NCI-H1417 treated with DMSO at 0.1 percent for 48 hours (cell line): ENCODE measurements at places on chromosomes 3 and 15.

- DNase-seq = no peak
These were observed 132.1 kb downstream of the FEZF2 start for GRCh38 chr3:62241279-62241678.

GRCh38 chr15:89003865-89004725, 84.2 kb upstream of the ABHD2 start:
- no peak for DNase-seq

DNA sequence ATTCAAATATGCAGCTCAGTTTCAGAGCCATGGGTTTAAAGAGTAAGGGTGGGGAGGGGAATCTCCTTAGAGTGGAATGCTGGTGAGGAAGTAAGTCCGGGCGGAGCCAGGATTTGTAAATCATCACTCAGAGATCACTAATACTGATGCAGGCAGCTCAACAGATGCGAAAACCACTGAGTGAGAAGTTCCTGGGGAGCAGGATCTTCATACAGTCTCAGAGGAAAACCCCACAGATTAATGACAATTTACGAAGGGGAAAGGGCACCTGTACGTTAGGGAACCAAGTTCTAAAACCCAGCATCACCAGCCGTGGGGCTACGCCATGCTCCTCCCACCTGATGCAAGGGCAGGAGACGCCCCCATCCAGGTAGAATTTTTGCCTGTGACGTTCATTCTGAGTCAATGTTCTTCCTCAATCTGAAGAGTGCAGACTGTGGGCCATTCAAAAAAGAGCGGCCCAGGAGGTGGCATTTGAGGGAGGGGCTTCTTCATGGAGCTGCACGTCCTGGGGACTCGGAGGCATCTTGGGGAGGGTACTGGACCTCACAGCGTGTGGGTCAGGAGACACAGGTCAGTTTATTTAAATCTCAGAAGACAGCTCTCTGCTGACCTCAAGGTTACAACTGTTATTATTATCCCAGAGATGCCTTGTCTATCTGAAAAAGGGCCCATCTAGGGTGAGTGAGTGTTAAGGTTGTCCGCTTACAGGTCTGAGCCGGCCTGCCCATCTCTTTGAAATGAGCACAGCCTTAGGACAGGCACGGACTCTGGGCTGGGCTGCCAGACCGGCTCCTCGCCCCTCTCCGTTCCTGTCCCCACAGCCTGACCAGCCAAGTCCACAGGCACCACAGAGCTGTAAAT, 228.0 kb downstream of the XXYLT1 start:
- DNase-seq = no peak

DNA sequence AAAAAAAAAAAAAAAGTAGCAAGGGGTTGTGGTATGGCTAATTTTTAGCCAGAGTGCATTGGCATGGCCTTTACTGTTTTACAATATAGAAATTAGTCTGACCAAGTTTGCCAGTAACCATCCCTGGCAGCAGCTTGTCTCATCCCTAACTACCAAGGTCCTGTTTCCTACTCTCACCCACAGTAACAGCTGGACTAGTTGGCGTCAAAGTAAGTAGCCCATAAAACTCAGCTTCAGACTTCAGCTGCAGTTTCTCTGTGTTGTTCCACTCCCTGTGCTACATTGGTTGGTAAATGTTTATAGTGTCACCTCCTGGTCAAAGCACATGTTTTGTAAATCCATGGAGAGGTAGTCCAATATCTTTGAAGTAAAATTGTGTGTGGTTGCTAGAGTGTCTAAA, 691.3 kb downstream of the ZPLD1 start:
- no peak for DNase-seq

- DNase-seq = no peak
These were observed 10.8 kb downstream of the SLC51A start for GRCh38 chr3:196227121-196227561.

GRCh38 chr3:149226776-149227175, 5.1 kb upstream of the CP start:
- no peak for DNase-seq

GRCh38 chr15:26890988-26891387, 24.1 kb downstream of the GABRA5 start:
- DNase-seq = no peak

DNA sequence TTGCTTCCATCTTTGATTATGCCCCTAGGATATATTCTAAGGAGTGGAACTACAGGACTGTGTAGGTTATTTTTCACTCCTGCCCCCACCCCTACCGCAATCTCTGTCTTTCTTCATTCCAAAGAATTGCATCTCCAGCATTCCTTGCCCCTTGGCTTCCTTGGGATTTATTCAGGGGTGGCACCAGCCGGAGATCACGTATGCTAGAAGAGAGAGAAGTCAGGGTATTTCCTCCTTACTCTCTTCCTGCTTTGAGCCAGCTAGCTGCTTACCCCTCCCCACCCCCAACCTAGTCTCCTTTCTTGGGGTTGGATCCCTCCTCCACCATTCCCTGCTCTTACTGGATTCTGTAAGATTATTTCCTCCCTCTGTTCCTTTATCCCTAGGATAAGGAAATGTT, 35.0 kb upstream of the DENND4A start:
- DNase-seq = no peak

DNA sequence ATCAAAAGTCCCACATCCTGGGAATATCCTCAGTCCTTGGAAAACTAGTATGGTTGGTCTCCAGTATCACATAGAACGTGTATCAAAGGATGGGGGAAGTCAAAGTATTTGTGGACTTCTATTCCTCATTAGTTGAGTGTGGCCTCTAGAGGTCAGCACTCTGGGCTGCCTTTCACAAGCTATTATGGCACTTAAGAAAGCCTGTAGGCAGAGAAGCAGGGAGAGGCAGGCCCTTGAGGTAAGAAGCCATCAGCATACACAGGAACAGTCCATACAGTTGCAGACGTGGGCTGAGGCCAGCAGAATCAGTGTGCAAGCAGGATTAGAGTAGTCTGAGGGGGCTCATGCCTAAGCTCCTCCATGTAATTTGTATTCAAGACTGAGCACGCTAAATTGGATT, 341.7 kb downstream of the CLSTN2 start:
- DNase-seq = no peak

GRCh38 chr15:38263996-38264395, 11.4 kb downstream of the SPRED1 start:
- no peak for DNase-seq

DNA sequence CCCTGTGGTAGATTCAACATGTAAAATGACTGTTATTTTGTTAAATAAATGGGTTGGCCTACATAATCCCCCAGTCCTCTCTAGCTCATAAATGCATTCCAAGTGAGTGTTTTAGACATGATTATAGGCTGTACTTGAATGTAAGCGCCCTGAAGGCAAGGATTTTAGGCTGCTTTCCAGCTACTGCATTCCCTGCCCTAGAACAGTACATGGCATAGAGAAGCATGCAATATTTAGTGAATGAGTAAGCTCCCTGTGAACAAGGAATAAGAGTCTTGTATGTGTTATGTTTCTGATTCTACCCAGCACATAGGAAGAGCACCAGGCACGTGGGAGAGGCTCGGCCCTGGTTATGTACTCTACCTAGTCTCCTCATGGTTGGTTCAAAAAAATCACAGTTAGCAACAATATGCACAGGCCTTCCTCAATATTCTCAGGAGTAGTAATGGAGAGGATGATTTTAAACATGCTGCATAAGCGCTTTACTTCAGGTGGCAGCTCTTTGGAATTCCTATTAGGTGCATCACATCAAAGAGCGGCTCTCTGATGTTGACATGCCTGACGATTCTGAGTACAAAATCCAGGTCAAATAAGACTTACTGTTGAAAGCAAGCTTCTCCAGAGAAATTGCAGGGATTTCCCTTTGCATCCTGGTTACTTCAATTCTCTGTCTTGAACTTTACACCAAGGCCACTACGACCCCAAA, 456.6 kb downstream of the MAGI1 start:
- DNase-seq = no peak

- DNase-seq = no peak
These were observed 130.1 kb upstream of the RARB start for GRCh38 chr3:25297667-25298585.

DNA sequence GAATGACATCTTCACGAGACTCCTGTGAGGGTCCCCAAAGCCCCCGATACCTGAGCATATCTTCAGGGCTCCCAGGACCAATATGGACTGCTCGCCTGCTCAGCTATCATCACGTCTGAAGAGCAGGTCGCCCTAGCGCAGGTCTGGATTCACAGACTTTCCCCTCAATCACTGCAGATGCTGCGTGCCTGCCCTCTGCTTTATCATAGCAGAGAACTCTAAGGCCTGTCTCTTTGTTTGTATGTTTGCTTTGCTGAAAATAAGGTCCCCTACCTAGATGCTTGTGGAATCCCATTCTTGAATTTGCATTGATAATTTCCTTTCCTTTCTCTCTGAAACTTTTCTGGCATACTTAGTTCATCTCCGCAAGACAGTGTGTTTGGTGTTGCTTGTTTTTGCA, 140.3 kb upstream of the NSMCE3 start:
- DNase-seq = no peak

- no peak for DNase-seq
These were observed 150.2 kb upstream of the CBLB start for GRCh38 chr3:106018929-106019550.

DNA sequence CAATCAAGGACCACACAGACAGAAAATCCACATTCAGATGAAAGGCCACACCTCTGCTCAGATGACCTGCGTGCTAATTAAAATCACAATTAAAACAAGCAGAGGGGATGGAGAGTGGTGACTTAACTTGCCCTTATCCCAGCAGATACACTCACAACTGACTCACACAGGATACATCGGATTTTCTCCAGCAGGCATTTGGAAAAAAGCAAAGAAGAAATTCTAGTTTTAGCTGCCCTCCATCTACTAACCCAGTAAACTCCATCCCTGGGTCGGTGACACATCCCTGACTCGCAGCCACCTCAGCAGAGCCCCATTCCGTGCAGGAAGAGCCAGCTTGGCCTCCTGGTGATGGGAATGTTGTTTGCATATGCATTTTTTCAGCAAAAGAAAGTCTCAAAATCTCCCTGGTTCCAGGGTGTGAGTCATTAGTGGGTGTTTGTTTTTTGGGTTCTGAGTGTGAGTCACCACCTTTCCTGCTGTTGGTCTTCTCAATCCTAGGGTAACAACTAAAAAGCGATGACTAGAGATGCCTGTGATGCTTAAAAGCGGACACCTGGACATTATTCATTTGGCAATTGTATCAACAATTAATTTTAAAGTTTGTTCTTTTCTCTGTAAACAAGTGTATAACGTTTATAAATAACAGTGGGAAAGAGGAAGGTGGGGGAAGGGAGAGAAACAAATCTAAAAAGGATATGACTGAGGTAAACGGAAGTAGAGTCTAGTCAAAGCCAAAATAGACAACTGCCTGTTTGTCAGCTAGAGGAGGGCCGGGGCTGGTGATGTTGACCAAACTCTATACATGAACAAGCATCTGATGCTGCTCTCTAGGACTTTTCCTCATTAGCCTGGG, 49.8 kb upstream of the SLC4A7 start:
- no peak for DNase-seq

DNA sequence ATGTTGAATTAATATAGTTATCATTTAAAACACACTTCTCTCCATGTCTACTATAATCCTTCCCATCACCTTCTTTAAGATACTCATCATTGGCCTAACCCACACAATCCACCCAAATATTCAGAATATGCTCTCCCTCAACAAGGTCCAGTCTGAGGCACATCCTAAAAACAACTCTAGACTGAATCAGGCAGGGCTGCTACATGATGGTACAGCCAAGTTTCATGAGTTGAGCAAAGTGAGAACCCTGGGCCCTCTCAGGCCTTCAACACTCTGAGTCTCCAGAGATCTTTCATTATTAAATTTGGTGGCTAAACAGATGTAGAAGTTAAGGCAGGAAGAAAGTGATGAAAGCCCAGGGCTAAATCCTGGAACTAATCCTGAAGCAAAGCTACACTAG, 16.2 kb downstream of the ZNF148 start:
- DNase-seq = no peak

- no peak for DNase-seq
These were observed 115.9 kb downstream of the TOP2B start for GRCh38 chr3:25548836-25549235.

- DNase-seq = no peak
These were observed 106.4 kb downstream of the FBLN2 start for GRCh38 chr3:13655061-13655913.

DNA sequence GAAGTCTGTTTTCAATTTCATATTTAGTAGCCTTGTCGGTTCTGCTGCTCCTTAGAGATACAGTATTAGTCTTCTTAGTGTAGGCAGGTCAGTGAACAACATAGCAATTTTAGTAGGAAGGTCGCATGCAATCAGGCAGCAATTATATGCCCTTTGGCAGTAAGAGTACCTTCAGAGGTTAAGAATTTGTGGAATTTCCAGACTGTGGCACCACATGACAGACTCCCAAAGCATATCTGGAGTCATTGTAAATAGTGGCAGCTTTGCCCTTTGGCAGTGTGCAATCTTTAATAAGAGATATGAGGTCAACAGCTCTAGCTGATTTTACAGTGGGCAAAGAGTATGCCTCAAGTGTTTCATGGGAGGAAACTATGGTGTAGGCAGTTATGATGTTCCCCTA, 1532.5 kb upstream of the CADM2 start:
- no peak for DNase-seq

GRCh38 chr3:161142486-161142885, 37.3 kb upstream of the B3GALNT1 start:
- no peak for DNase-seq

- no peak for DNase-seq
These were observed 178.1 kb downstream of the POTEB3 start for GRCh38 chr15:21261965-21262850.

GRCh38 chr15:43210172-43210745, 10.6 kb downstream of the EPB42 start:
- DNase-seq = no peak

DNA sequence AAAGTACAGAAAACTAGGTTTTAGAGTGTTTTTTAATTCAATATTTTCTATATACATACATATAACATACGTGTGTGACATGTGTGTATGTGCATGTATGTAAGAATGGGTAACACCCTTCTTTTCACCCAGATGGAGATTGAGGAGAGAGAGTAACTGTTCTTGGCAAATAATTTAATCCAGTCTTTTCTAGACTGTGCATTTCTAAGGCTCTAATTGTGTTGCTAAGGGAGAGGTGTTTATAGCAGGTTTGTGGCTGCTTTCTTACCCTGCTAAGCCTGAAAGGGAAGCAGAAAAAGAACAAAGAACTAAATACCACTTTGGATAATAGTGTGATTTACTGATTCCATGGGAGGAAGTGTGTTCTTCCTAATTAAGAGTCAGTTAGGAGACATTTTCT, 46.0 kb upstream of the ALDH1L1 start:
- DNase-seq = no peak

DNA sequence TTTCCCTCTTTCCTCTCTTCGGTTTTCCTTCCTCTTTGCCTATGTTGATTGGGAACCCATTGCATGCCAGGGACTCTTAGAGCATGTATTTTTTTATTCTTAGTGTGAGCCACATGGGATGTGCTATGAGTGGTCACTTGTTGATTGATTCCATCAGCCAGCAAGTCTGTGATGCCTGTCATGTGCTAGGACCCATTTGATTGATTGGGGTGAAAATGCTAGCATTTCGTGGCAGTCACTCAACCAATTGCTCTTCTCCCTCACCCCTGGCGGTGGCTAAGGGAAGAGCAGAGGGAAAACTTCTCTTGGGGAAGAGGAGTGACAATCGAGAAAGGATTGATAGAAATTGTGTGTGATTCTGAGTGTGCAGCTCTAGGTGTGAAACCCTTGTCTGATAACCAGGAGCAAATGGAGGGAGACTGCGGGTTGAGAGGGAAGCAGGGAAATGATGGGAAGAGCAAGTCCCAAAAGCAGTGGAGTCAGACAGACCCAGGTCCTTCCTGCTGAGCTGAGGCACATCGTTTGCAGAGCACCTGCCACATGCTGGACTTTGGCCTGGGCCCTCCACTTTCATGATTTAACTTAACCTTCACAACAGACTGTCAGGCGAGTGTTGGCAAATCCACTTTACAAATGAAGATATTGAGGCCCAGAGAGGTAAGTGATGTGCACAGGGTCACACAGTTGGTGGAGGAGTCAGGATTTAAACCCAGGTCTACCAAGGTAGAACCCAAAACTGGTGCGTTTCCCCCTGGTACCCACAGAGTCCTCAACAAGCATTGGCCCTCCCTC, 40.0 kb downstream of the SLC6A11 start:
- DNase-seq = no peak
